ENCODE measurements at places on chromosomes 2 and 18.

DNA sequence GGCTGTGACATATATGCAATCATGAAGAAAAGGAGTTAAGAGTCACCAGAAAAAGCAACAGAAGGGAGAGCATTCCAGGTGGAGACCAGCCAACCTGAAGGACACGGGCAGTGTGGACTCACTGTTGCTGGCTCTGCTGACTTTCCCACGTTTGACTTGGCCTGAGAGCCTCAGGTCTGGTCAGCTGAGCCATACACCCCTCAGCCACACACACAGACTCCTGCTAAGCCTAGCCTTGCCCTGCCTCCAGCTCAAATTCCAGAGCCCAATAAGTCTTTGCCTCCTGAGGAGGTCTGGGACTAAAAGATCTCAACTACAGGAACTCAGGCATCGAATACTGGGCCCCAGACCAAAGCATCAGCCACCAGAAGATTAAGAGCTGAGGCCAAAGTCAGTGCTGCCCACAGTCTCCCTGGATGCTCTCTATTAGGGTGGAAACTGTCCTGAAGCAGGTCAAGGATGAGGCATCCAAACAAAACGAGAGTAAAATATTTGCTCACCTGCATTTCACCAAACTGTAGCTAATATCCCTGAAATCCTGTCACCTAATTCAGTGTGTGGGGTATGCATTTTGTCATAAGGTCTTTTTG is 23.3 kb downstream of the CACNB4 start:
- no peak for DNase-seq

DNA sequence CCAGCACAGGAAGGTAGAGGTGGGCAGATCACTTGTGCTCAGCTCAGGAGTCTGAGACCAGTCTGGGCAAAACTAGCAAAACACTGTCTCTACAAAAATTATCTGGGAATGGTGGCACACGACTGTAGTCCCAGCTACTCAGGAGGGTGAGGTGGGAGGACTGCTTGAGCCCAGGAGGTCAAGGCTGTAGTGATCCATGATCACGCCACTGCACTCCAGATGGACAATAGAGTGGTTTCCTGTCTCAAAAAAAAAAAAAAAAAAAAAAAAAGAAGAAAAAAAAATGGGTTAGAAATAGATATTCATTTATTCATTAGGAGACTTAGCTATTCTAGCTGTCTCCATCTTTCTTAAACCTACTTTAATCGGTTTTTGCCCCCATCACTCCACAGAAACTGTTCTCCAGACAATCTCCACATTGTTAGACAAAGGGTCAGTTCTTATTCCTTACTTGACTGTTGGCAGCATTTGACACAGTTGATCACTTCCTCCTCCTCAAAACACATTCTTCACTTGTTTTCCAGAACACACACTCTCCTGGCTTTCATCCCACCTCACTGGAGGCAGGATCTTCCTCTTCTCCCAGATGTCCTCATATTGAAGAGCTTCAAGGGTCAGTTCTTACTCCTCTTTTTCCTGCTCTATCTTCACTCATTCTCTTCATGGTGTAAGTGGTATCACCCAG is 103.1 kb downstream of the DTNB start:
- no peak for DNase-seq

GRCh38 chr2:37389989-37390765 is 45.7 kb downstream of the QPCT start:
- peak; percentile 11 for DNase-seq

- DNase-seq = no peak
Observed at GRCh38 chr2:20168048-20168726, 56.7 kb downstream of the SDC1 start.

DNA sequence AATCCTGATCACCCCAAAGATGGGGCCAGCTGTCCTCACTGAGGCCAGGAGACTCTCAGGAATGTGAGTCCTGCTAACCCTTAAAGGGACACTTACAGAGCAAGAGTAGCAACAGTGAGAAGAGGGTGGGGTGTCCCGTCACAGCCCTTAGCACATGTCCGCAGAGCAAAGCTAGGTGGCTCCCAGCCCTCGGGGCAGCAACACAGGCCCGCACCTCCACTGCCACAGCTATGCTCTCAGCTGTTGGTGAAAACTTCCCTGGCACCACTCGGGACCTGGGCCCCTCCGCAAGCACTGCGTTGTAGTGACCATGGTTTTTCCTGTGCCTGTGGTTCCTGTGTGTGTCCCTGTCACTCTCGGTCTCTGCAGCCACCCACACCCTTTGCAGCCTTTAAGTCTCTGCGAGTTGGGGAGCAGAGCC is 76.4 kb upstream of the UXS1 start:
- DNase-seq = no peak

DNA sequence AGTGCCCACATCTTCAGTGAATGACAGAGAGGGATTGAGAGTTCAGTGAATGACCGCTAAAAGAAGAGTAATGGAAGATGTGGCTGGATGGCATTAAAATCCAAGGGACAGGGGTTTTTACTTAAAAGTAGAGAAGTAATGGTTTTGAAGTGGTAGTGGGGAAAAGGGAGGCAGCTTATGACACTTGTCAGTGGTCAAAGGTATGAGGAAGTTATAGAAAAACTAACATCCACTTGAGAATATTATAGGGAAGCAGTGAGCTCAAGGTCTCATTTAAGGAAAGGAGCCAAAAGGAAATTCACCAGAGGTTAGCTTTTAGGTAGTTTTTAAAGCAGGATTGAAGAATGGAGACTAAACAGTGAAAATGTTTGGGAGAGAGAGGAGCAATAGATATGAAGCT is 24.3 kb downstream of the CDK15 start:
- DNase-seq = no peak

DNA sequence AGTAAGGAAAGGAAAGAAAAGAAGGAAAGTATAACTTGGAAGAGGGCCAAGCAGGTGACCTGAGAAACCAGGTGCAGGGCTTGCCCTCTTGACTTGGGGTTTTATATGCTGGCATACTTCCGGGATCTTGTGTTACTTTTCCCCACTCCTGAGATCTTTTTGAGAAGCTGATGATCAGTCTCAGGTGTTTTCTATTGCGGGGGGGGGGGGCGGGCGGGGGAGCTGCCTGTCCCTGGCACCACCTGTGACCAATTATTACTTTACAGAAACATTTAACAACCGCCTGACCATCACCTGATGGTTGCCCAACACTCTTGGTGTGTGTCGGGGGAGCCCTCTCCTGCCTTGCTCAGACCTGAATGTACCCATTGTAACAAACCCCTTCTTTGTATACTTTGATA is 6.9 kb upstream of the CASP10 start:
- no peak for DNase-seq

Data from activated CD8-positive, alpha-beta memory T cell treated with anti-CD3 and anti-CD28 coated beads for 1 hour (primary cell).